ENCODE measurements at places on chromosomes 2 and 18. TPM values are rescaled to one million over a fixed set of nuclear protein-coding genes. Genes with fewer than 3 reads are reported as not detected.
A peak's percentile ranks its signal among the peaks of the same experiment; 100 is the strongest.

- DNase-seq, result no peak
Measured at GRCh38 chr2:199602896-199603717, 145.4 kb upstream of the SATB2 start.

GRCh38 chr2:158530829-158531228, 74.1 kb downstream of the PKP4 start:
- DNase-seq, result peak; percentile 38

- DNase-seq, result no peak
Measured at GRCh38 chr18:9986156-9986930, 72.5 kb downstream of the VAPA start.

- DNase-seq, result no peak
Measured at GRCh38 chr18:36602620-36603019, 226.2 kb downstream of the TPGS2 start.

Gene AMER3
- 0.49 TPM for total RNA-seq

Gene TTC31
- total RNA-seq, result 29.6 TPM

Gene SP100
- not detected for total RNA-seq

Gene CDH19
- total RNA-seq, result not detected

Gene IL36RN
- total RNA-seq, result not detected

Gene FAM237A
- total RNA-seq, result not detected

Gene ARHGEF4
- total RNA-seq, result 16.6 TPM

Gene ASB18
- total RNA-seq, result not detected

Gene CFC1B
- total RNA-seq, result not detected

Gene SPOPL
- 13.5 TPM for total RNA-seq

Gene CCDC148
- 1.2 TPM for total RNA-seq
